ENCODE measurements at places on chromosomes 7 and 10.

- DNase-seq = no peak
Observed at GRCh38 chr10:58239561-58240169, 28.0 kb downstream of the IPMK start.

- peak; percentile 39 for DNase-seq
Observed at GRCh38 chr7:114026486-114027089, 107.8 kb upstream of the PPP1R3A start.

DNA sequence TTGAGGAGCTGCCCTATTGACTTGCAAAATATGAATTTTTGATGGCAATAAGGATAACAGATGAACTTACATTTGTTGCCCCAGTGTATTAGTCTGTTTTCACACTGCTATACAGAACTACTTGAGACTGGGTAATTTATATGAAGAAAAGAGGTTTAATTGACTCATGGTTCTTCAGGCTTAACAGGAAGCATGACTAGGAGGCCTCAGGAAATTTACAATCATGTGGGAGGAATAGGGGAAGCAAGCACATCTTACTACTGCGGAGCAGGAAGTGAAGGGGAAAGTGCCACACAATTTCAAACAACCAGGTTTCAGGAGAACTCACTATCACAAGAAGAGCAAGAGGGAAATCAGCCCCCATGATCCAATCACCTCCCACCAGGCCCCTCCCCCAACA, 57.9 kb downstream of the ZNF22 start:
- DNase-seq = no peak

GRCh38 chr10:13834581-13835286, 248.0 kb downstream of the PRPF18 start:
- DNase-seq = no peak

DNA sequence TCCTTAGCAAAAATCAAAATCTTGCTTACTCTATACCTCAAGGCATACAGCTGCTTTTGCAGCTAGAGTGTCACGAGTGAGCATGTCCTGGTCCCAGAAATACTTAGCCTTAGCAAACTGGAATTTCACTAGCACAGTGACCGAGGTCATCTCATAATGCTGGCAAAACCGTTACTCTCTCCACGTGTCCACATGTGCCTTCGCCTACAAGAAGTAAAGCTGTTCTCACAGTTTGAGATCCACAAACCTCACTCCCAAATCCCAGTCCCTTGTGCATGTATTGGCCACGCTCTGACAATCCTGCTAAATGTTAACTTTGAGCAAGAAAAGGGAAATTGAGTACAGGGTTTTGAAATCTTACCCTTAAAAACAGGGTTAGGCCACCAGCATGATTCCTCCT, 111.0 kb upstream of the PLXDC2 start:
- DNase-seq = no peak

GRCh38 chr7:147861058-147861716, 729.4 kb upstream of the C7orf33 start:
- DNase-seq = no peak

GRCh38 chr10:31739146-31739545, 189.5 kb downstream of the ARHGAP12 start:
- no peak for DNase-seq

- no peak for DNase-seq
Observed at GRCh38 chr7:135715673-135716072, 12.3 kb downstream of the SLC13A4 start.

DNA sequence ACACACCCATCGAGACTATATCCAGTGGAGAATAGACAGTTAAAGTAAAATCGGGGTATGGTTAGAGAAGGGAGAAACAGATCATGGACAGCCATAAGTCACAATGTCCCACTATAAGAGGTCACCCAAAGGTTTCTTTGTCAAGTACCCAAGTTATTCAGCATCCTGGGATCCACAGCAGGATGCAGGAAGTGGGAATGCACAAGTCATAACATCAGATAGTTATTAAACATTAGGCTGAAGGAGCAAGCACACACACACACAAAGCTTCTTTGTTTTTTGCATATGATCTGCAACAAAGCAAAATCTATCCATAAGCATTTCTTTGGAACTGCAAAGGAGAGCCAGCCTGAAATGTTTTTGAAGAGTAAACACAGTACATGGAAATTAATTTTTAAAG, 111.6 kb downstream of the NOC3L start:
- no peak for DNase-seq

GRCh38 chr10:97689559-97690020, 2.5 kb upstream of the AVPI1 start:
- no peak for DNase-seq

- DNase-seq = peak; percentile 39
Observed at GRCh38 chr10:131143425-131144165, 167.9 kb downstream of the TCERG1L start.

DNA sequence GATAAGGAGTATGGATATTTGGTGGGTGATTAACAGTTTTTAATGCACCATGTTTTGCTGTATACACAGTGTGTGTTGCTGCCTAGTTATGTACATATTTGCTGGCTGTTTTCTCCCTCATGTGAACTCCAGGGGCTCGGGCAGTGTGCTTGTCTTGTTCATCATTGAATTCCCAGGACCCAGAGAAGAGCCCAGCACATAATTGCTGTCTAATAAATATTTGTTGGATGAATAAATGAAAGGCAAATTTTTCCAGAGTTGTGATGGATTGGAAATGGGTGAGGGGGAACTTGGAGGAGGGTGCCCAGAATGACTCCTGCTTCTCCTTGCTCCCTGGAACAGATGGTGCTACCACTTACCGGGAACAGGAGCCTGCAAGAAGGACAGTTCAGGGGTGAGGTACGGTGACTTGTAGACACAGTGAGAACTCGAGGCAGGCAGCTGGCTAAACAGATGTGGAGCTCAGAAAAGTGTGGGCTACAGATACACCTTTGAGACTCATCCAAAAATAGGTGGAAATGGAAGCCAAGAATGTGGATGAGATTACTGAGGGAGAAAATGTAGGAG, 586.8 kb upstream of the MGMT start:
- DNase-seq = peak; percentile 12

DNA sequence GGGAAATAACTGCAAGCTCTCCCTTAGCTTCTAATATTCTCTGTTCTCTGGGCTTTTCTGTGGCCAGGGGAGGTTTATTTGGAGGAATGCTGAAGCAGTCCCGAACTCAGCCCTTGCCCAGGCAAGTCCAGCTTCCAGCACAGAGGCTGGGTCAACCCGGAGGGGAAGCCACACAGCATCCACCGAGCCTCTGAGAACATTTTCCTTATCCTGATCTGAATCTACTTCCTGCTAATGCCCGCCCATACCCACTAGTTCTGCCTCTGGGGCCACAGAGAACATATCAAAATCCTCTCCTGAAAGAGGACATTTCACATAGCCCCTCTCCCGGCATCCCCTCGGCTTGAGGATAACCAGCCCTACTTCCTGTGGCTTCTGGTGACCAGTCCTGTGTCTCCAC, 31.1 kb downstream of the SH3PXD2A start:
- no peak for DNase-seq

DNA sequence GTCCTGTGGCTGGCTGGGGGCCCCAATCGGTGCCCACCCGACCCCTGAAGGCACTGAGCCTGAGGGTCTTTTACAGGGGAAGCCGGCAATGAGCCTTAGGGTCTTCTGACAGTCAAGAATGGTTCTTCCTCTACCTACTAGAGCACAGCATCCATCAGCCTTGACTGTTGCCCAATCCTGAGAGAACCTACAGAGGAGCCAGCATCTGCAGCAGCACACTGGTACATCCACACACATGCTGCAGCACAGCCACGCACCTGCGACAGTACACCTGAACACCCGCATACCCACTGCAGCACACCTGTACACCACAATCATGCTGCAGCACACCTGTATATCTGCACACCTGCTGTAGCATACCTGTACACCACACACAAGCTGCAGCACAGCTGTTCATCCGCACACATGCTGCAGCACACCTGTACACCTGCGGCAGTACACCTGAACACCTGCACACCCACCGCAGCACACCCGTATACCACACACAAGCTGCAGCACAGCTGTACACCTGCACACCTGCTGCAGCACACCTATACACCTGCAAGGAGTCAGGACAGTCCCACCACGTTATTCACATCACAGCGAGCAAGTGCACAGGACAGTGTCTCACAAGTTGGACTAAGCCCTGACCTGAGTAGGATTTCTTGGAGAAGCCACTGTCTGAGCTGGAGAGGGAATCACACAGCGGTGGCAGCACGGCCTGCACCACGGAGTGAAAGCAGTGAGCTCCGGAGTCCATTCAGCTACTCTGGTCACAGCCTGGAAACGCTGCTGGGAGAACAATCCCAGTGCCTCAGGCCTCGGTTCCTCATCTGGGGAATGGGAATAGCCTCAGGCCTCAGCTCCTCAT, 56.4 kb downstream of the VIPR2 start:
- DNase-seq = no peak

DNA sequence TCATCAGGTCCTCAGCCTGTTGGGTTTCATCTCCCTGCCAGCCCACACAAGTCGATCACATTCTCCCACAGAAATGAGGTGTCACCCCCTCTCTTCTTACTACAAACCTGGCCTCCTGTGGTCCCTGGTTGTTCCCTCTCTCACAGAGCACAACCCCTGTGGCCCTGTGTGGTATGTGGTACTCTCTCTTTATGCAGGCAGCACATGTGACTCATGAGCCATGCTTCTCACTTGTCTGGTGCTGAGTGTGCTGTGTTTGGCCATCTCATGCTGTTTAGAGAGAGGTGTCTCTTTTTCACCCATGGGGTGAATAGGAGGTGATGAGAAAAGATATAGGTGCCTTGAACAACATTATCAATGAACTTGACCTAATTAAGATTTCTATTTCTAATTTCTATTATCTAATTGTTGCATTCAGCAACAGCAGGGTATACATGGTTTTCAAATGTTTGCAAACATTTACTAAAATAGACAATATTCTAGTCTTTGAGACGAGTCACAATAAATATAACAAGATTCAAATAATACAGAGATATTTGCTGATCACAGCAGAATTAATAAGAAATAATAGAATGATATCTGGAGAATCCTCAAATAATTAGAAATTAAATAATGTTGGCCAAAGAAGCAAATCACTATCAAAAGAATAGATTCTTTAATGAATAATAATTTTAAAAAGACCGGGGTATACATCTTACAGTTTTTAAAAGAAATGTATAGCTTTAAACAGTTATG, 633.8 kb upstream of the IGFBP3 start:
- no peak for DNase-seq

DNA sequence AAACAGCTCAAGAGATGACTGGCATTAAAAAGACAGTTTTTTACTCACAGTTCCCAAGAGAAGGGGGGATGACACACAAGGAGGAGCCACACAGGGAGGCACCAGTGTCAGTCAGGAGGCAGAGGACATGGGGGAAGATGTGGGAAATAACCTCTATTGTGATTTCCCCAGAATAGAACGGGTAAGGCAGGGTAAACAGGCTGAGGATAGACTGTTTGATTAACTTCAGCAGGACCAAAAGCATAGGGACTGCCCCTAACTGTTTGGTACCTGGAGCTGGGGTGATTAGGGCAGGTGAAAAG, 60.7 kb downstream of the RAPGEF5 start:
- no peak for DNase-seq

DNA sequence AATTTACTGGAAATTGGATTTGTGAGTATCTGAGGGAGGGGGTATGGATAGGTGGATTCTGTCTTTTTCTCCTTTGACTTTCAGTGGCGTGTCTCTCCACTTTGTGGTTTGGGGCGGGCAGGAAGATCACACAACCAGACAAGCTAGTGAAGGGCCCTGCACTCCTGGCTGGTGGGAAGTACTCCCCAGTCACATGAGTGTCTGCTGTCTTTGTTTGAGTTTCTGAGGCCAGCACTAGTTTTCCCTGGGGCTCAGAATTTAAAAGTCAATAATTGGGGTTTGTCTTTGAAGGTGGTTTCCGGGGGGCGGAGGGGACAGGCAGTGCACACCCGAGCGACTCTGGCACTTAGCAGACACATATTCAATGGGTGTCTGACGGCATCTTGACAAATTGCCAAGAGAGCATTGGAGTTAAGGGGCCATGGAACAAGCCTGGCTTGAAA, 120.1 kb downstream of the WDFY4 start:
- DNase-seq = no peak

DNA sequence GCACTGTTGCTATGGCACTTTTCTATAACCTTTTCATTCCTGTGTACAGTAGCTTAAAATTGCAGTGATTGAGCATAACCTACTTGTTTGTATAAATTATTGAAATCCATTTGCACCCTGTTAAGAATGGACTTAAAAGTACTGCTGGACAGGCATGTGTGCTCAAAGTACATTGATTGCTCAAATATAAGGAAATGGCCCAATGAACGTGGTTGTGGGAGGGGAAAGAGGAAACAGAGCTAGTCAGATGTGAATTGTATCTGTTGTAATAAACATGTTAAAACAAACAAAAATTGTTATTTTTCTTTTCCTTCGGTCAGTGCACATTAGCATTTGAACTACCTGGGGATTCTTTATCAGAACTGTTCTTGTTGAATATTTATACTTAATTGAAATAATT, 57.1 kb upstream of the BAMBI start:
- DNase-seq = no peak

DNA sequence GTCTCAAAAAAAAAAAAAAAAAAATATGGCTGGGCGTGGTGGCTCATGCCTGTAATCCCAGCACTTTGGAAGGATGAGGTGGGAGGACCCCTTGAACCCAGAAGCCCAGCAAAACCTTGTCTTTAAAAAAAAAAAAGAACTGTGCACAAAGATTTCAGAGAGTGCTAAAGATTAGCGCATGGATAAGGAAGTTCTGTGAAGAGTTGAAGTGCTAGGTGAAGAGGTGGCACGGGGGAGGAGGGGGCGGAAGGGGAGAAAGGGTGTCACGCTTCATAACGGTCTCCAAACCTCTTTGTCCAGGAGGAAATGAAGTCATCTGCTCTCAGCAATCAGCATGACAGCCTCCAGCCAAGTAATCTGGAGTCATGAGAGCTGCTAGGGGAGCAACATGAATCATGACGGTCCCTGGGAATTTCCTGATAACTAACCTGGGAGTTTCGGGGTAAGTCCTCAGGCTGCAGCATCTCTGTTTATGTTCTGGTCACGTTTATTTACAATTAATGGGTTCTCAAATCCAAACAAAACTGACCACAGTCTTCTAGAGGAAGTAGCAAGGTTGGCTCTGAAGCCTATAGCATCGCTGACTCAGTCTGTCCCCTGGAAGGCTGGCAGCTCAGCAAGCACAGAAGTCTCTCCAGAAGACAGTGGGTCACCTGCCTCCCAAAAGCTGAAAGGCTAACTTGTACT, 1.9 kb upstream of the PLAU start:
- DNase-seq = no peak
